ENCODE measurements at places on chromosomes 1 and 21. TPM values are rescaled to one million over a fixed set of nuclear protein-coding genes. Genes with fewer than 3 reads are reported as not detected.

DNA sequence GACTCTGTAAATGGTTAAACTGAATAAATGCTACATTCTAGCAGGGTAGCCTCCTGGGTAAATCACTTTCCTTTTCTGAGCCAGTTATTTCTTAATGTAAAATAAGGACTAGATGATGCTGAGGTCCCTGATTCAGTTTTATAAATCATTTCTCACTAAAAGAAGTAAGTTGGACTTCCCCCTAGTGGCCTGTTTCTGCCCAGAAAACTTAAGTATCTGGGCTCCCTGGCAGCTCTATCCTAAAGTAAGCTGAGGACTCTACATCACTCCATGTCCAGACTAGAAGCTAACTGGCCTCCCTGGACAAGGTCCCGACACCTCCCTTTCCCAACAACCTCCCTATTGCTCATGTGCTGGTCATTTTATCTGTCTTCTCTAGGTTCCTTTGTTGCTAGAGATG is 3.0 kb downstream of the GPN2 start:
- H3K4me3 ChIP-seq = no peak overlapping the region
- H3K4me1 ChIP-seq = peaks cover 21% of the 10 kb centered on the region
- H3K27ac ChIP-seq = no peak overlapping the region

DNA sequence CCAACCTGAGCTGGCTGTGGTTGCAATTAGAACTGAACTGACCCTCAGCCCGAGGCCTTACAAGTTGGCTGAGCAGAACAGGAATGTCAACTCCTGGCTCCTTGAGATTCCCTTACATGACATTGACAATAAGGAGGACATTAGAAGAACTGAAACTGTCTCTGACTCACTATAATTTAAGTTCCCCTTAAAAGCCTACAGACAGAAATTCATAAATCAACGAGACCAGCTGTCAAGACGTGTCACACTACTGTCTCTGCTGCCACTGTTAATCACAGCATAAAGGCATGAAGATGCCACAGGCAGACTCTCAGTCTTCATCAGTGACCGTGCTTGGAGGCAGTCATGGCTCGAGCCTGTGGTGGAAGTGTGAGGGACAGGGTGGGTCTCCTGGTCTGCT is 168.8 kb downstream of the GABPA start:
- H3K27ac ChIP-seq = no peak overlapping the region
- H3K4me3 ChIP-seq = no peak overlapping the region
- no peaks in the 10 kb centered on the region for H3K27me3 ChIP-seq
- H3K36me3 ChIP-seq = no peaks in the 10 kb centered on the region
- no peak for DNase-seq
- H3K4me1 ChIP-seq = no peaks in the 10 kb centered on the region

DNA sequence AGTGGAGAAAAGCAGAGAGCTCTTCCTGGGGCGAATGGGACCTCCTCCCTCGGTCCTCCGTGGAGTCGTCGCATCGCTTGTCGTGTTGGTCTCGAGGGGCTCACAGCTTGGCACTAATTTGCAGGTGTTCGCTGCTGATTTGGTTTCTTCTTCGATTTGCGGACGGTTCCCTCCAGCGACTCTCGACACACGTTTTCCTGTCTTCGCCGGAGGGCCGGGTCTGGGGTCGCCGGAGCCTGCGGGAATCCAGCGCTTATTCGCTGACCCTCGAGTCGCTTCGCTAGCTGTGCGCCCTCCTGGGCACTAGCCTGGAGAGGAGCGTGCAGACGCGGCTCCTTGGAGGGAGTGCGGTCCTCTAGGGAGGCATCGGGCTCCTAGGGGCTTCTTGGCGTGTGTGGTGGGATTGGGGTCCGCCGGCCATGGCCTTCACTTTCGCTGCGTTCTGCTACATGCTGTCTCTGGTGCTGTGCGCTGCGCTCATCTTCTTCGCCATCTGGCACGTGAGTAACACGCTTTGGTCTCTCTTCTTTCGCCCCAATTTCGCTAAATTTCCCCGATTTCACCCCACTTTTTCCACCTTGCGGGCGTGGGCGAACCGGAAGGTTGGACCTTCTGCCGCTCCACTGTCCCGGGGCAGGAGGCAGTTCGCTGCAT is 766 bp downstream of the CNIH3 start:
- DNase-seq = no peak
- H3K36me3 ChIP-seq = no peaks in the 10 kb centered on the region
- H3K4me1 ChIP-seq = peaks cover 21% of the 10 kb centered on the region
- H3K27me3 ChIP-seq = peaks cover 77% of the 10 kb centered on the region

DNA sequence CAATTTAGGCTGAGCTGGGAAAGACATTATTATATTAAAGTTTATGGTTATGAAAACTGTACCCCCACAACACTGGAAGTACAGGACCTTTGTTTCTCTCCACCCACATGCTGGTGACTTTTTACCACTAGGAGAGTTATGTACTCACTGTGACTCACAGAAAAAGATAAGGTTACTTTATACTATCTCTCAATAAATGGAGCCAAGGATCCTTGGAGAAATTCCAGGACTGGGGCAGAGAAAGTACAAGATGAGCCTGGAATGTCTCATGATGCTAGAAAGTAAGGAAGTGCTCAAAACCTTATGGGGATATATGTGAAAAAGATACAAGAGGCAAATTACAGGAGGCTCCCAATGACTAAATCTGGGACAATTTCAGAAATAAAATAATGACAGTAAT is 63.9 kb upstream of the C1orf105 start:
- no peak for DNase-seq
- H3K4me3 ChIP-seq = no peak overlapping the region
- no peaks in the 10 kb centered on the region for H3K36me3 ChIP-seq
- H3K4me1 ChIP-seq = peaks cover 29% of the 10 kb centered on the region

- DNase-seq = peak; percentile 24
- no peaks in the 10 kb centered on the region for H3K27me3 ChIP-seq
- H3K4me3 ChIP-seq = no peak overlapping the region
- H3K4me1 ChIP-seq = no peaks in the 10 kb centered on the region
These were observed 107.2 kb downstream of the PRDM2 start for GRCh38 chr1:13807209-13807608.

DNA sequence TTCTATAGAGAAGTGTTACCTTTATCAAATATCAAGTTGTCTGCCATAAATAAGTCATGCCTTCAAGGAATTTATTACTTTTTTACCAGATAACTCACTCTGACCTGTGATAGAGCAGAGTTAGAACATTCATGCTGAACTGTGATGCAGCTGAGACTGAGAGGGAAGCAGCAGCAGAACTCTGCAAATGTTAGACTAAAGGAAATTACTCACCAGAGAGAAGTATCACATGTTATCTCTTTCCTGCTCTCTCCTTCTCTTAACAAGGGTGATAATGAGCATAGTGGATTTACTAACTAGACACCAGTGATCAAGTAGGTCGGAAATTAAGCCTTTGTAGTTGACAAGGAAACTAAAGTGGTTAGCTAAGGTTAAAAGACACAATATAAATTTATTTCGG is 181.6 kb downstream of the RASAL2 start:
- no peaks in the 10 kb centered on the region for H3K27me3 ChIP-seq
- H3K27ac ChIP-seq = no peak overlapping the region
- H3K36me3 ChIP-seq = no peaks in the 10 kb centered on the region

- peaks cover 17% of the 10 kb centered on the region for H3K4me1 ChIP-seq
- no peaks in the 10 kb centered on the region for H3K36me3 ChIP-seq
- peaks cover 3% of the 10 kb centered on the region for H3K27me3 ChIP-seq
- DNase-seq = peak; percentile 65
- no peak overlapping the region for H3K4me3 ChIP-seq
These were observed 3.2 kb upstream of the IBA57 start for GRCh38 chr1:228162286-228163006.

DNA sequence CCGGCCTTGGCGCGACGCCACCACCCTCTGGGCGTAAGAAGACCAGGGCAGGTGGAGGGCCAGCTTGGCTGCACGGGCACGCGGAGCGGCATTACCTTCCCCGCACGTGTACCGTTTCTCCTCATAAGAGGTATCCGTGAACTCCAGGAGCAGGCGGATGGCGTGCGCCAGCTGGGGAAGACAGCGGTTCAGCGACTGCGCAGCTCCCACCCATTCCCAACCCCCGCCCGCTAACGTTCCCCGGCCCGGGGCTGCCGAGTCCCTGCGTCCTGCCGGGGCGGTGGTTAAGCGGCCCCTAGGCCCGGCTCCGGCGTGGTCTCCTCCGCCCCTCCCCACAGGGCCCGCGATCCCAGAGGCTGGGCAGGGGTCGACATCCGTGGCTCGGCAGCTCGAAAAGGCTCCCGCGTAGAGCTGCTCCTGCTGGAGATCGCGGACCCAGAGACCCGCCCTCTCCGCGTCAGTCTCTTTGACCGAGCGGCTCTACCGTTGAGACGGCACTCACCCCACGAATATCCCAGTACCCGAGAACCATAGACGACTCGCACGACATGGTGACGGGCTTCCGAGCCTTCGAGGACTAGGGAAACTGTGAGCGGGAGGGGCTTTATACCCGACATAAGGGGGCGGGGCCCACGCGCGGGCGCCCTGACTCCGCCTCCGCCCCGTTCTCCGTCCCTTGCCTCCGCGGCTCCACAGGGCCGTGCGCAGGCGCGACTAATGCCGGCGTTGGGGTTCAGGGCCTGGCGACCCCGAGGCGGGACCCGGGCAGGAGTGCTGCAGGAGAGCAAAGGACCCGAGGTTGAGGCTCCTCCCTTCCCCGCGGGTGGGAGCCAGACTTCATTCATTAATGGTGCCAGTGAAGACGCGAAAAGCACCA is 862 bp downstream of the GSTM3 start:
- H3K4me3 ChIP-seq = peak overlapping the region; percentile 69
- peaks cover 18% of the 10 kb centered on the region for H3K4me1 ChIP-seq
- no peaks in the 10 kb centered on the region for H3K36me3 ChIP-seq
- no peak overlapping the region for H3K27ac ChIP-seq
- H3K27me3 ChIP-seq = peaks cover 22% of the 10 kb centered on the region

- DNase-seq = no peak
- H3K27me3 ChIP-seq = no peaks in the 10 kb centered on the region
- H3K4me1 ChIP-seq = peaks cover 15% of the 10 kb centered on the region
- H3K36me3 ChIP-seq = no peaks in the 10 kb centered on the region
- H3K4me3 ChIP-seq = no peak overlapping the region
These were observed 19.4 kb downstream of the PDE4B start for GRCh38 chr1:65812065-65812464.

DNA sequence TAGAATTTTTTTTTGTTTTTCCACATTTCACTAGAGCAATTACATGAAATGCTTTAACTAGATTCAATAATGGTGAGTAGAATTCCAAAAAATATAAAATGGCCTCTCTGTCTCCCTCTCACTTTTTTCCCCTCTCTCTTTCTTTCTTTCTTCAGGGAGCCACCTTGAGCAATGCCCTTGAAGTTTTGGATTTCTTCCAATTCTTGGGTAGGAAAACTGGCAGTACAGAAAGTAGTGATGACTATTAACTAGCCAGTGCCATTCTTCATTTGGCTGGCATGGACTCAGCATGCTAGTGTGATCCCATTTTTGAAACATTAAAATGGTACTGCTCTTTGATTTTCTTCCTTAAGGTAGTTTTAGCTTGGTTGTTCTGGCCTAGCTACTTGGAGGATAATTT is 4.5 kb upstream of the FNBP1L start:
- peaks cover 24% of the 10 kb centered on the region for H3K27me3 ChIP-seq
- no peaks in the 10 kb centered on the region for H3K36me3 ChIP-seq
- DNase-seq = no peak
- H3K4me1 ChIP-seq = no peaks in the 10 kb centered on the region

GRCh38 chr1:212637902-212638301 is 29.3 kb downstream of the ATF3 start:
- no peaks in the 10 kb centered on the region for H3K36me3 ChIP-seq
- H3K4me1 ChIP-seq = peaks cover 21% of the 10 kb centered on the region
- no peaks in the 10 kb centered on the region for H3K27me3 ChIP-seq
- H3K27ac ChIP-seq = no peak overlapping the region
- DNase-seq = no peak
- H3K4me3 ChIP-seq = no peak overlapping the region

DNA sequence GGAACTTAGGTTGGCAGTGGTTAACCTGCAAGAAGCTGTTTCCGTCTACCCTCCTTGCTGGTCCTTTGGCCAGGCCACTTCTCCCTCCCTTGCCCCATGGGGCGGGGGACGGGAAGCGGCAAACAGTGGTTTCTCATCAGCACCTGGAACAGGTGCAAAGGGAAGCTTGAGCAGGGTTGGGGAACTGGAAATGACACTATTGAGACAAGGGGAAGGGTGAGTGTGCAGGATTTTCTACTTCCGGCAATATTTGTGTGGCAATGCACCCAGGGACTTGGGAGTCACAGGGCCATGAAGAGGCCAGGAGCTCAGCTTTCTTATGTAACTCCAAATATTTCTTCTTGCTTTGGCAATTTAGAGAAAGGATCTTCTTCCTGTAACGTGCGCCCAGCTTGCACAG is 29.0 kb upstream of the SARS1 start:
- H3K4me1 ChIP-seq = peaks cover 20% of the 10 kb centered on the region
- peak overlapping the region; percentile 87 for H3K27ac ChIP-seq
- H3K36me3 ChIP-seq = no peaks in the 10 kb centered on the region
- H3K4me3 ChIP-seq = no peak overlapping the region
- DNase-seq = no peak

DNA sequence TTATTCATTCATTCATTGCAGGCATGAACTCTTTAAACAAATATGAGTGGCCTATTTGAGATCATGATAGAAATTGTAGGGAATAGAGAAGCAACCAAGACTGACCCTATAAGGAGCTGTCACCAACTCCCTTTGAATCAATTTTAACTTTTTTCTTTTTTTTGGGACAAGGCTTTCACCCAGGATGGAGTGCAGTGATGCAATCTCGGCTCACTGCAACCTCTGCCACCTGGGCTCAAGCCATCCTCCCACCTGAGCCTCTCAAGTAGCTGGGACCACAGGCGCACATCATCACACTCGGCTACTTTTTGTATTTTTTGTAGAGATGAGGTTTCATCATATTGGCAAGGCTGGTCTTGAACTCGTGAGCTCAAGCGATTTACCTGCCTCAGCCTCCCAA is 17.1 kb upstream of the ATP5PO start:
- no peaks in the 10 kb centered on the region for H3K36me3 ChIP-seq
- H3K27ac ChIP-seq = no peak overlapping the region
- peak overlapping the region; percentile 35 for H3K4me3 ChIP-seq
- peaks cover 7% of the 10 kb centered on the region for H3K4me1 ChIP-seq
- no peak for DNase-seq

TMPRSS3 gene
- 2.9 TPM for total RNA-seq

ZNF496 gene
- 19.2 TPM for total RNA-seq

KRTAP19-1 gene
- not detected for total RNA-seq

FGR gene
- total RNA-seq = 126 TPM

TRIM17 gene
- 1.3 TPM for total RNA-seq

ARHGAP29 gene
- 42.3 TPM for total RNA-seq

PLPPR4 gene
- total RNA-seq = 7.1 TPM

LCE1C gene
- not detected for total RNA-seq
